ENCODE measurements at places on chromosomes 3 and 15.

DNA sequence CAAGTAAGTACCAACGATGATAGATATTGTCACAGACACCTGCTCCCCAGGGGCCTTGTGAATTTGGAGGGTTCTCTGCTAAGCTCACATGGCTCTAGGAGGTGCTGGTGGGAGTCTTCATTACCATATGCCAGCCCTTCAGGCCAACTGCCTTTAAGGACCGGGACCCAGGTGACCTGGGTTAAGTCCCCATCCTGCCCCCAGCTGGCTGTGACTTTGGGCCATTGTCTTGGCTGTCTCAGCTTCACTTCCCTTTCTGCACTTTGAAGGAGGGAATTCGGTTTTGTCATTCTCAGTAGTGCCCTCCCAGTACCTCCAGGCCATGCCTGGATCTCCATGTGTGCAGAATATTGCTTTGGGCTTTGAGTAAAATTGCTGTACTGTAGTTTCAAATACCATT, 72.8 kb upstream of the ACAD9 start:
- DNase-seq: no peak

DNA sequence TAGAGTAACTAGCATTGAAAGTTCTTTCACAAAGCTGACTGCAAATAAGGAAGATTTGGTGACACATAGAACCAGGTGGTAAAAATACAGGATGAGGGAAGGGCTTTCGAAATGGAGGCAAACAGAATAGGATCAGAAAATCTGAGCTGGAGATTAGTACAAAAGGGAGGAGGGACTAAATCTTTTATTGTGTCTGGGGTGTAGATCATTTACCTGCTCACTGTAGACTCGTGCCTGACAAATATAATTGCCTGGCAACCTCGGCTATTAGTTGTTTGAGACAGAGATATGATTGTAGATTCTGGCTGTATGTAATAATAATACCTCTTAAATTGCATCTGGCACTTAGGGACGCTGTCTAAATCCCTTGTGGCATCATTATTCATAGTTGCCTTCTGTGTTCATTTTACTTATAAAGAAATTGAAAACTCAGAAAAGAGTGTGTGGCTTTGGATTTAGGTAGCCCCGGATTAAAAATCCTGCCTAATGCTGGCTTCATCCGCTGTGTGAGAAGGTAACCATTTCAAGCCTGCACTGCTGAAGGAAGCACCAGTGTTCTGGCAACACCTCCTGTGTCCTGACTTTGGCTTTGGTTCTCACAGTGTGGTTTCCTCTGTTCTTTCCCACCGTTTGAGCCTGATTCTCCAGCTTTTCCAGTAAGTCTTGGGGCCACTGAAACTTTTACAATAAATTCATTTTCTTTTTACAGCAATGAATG, 25.0 kb upstream of the GPR160 start:
- no peak for DNase-seq

DNA sequence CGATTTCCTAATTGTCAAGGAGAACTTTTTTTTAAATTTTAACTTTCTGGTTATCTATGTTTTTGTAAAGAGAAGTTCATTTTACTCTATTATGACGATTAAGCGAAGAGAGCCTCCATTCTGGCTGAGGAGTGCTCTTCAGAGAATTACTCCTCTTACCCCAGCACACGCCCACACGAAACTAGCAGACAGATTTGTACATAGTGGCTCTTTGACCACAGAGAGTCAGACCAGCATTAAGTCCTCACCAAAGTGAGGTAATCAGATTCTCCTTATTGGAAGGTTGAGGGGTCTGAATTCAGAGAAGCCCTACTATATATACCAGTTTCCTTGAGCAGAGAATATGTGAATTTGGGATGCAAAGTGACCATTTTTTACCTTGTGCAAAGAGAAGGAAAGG, 204.8 kb upstream of the TSC22D2 start:
- DNase-seq: no peak

DNA sequence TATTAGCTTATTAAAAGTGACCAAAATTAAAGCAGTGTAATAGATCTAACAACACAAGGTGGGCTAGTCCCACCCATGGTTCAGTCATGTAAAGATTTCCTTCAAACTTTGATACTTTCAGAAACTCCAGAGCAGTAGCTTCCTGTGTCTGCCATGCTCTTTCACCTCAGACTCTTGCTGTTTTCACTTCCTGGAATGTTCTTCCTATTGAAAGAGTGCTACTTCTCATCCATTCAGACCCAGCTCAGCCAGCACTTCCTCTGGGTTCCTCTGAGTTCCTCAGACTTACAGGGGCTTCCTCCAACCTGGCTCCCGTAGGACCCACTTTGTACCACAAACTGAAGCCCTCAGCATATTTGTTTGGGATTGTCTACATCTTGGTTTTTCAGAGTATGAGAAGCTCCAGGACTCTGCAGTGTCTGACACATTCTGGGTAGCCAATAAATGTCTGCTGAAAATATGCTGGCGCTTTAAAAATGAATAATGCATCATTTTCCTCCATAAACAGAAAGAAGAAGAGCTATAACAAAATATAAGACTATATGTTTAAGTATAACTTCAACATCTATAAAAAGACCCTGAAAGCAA, 18.0 kb downstream of the NCEH1 start:
- DNase-seq: no peak

GRCh38 chr3:152508705-152509104, 240.0 kb downstream of the MBNL1 start:
- DNase-seq: no peak

- DNase-seq: no peak
These were observed 11.7 kb upstream of the NOX5 start for GRCh38 chr15:69002783-69003182.

DNA sequence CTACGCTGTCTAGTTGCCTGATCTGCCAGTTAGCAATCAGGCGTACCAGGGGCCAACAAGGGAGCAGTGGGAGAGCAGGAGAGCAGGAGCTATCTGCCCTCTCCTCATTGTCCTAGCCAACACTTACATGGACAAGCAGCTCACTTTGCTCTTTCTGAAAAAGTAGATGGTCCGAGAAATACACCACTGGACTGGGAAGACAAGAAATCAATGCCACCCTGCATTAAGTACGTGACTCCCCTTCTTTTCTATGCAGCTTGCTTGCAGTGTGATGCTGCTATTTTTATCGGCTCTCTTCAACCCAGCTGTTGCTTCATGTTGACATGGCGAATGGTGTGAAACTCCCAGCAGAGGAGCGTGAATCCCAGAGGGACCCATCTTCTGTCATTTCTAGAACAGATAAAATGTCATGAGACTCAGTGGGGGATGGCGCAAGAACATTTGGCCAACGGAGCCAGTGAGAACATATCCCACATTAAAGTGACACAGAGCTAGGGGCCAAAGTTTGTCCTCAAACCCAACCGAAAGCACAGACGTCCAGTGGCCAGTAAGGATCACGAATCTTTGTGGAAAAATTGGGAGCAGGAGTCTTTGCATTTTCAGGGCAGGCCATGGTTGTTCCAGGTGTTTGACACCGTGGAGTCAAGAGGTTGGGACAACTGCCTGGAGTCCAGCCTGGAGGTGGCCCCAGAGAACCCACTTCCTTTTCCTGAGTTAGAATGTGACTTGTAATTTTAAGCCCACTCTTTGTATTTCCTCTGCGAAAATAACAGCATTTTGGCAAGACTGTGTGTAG, 53.7 kb upstream of the MEF2A start:
- DNase-seq: no peak

DNA sequence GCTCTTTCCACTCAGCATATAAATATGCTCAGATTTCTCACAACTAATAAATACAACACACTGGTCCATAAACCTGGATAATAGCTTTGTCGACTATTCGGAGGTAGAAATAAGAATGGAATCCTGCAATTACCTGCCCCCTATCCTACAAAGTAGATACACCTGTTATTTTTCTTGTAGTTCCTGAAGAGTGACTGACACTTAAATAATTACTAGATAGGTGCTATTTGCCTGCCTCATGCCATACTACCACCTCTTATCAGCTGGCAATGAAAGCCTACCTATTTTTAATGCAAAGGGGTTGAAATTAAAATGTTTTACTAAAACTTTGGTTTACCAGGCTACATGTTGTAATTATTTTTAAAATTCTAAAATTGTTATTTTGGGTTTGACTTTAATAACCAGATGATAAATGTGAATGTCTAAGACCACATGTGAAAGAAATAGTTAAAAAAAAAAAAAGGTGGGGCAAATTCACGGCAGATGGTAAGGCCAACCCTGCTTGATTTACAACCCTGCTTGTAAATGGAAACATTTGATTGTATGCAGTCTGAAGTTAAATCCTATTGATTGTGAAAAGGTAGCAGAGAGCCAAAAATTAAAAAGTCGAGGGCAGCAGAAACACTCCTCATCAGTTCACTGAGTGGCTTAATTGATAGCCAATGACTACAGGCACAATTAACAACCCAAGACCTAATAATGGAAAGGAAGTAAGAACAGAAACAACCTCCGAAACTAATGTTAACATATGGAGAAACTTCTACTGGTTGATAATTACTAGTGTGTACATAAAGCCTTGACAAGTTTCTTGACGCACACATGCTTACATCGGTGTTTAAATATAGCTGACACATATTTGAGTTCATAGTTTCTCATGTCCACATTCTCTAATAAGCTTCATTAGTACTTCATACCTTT, 8.9 kb downstream of the PEAK1 start:
- DNase-seq: no peak
